ENCODE measurements at places on chromosomes 5 and 9. TPM values are rescaled to one million over a fixed set of nuclear protein-coding genes. Genes with fewer than 3 reads are reported as not detected.

GRCh38 chr9:33260372-33260771 lies 4.1 kb downstream of the BAG1 start:
- no peak for DNase-seq

GRCh38 chr9:132774886-132775285 lies 103.2 kb downstream of the AK8 start:
- no peak for DNase-seq

DNA sequence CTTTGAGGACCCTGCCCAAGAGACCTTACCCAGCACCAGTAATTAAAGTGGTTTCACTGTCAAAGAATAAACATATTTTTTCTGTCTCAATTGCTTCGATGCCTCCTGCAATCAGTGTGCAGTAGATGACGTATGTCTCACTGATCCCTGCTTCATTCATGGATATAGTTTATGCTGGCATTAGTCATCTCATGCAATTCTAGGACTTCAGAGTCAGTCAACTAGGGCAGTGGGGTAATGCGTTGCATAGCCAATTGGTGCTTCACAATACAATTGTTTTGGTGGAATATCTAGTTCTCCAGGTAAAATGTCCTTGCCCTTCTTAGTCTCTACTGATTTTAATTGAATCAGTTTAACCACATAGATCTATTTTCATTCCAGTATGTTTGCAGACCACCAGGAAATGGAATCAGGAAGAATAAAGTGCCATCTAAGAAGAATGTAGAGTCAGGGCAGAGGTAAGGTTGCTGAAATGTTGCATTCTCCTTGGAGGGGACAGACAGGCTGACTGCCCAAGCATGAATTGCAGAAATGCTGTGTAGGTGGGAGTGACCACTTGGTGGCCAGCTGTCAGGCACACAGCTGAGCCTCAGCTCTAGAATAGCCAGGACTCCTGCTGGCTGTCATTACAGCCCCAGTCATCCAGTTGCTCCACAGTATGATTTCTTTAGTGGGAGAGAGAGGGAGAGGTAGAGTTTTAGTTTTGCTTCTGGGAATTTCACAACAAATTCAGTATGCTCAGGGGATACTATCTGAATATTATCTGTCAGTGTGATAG lies 73.5 kb upstream of the MEGF10 start:
- DNase-seq = no peak

DNA sequence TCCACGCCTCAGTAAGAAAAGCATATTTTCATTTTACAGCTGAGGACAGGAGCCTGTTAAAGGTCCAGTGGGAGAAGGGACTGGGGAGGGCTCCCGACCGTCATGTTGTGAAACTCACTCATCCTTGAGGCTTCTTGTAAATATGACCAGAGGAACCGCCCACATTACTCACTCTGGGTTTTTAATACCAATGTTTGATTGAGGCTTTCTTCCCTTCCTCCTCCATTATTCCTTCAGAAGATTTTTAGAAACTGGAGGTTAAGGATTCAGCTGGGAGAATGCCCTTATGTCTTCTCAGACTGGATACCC lies 61.4 kb upstream of the GLRX start:
- no peak for DNase-seq

The FOXD4L5 gene
- total RNA-seq = 0.55 TPM

All from spleen (tissue), 13 donors.